NCI-H187 treated with DMSO at 0.1 percent for 48 hours (cell line): ENCODE measurements at places on chromosomes 5 and 9.

DNA sequence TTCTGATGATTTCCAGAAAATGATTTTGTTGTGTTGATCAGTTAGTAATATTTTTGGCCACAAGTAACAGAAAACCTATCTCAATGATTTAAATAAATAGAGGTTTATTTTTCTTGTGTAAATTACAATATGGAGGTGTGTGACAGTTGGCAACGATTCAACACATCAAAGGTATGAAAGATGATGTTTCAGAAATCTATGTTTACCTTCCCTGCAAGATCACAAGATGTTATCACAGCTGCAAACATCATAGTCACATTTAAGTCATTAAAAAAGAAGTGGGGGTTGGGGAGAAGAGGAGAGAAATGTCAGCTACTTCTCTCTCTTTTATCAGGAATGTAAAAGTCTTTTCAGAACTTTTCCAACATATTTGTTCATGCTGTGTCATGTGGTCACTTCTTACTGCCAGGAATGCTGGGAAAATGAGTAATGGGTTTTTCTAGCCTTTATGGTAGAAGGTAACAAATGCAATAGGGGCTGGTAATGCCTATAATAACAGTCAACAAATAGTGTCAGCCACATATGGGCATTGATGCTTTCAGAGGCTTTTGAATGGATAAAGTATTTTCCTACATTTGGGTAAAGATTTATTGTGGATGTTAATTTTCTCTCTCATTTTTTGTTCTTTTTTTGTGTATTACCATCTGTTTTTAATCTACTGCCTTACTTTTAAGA, 742.7 kb downstream of the TLE1 start:
- DNase-seq = no peak

GRCh38 chr9:111805830-111806241, 11.1 kb upstream of the SHOC1 start:
- no peak for DNase-seq

GRCh38 chr9:18906656-18907395, 126.2 kb downstream of the SAXO1 start:
- no peak for DNase-seq

GRCh38 chr5:37662362-37662761, 177.5 kb downstream of the GDNF start:
- DNase-seq = no peak

DNA sequence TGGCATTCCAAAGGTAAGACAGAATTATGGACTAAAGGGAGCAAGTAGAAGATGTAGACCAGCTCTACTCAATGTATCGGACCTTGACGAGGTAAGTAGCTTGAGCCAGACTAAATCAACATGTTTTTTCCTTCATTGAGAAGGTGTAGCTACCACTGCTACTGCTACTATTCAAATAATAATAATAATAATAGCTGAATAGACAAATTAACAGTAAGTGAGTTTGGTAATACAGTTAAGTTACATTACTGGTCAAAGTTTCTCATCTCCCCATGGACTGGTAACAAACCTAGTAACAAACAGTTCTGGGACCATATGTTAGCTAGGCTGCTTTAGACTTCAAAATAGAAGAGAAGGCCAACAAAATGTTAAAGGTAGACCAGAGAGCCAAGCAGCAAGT, 609.2 kb downstream of the TLE1 start:
- DNase-seq = no peak
